ENCODE measurements at places on chromosomes 4 and X.

DNA sequence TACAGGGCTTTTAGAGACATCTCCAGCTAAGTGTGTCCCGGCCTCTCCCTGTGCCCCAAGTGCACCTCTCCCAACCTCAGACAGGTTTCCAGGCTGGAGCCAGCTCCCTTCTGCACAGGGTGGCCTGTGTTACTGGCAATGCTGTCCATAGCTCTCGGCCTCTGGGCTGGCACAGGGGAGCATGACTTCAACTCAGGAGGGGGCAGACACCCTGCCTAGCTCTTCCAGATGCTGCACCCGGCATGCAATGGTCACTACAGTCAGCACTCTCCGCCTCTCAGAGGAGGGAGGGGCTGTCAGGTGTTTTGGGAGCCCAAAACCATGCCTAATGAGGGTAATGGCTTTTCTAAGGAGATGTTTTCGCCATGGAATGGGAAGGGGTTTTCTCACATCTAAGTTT lies 2.4 kb upstream of the IRAK1 start:
- DNase-seq = no peak

DNA sequence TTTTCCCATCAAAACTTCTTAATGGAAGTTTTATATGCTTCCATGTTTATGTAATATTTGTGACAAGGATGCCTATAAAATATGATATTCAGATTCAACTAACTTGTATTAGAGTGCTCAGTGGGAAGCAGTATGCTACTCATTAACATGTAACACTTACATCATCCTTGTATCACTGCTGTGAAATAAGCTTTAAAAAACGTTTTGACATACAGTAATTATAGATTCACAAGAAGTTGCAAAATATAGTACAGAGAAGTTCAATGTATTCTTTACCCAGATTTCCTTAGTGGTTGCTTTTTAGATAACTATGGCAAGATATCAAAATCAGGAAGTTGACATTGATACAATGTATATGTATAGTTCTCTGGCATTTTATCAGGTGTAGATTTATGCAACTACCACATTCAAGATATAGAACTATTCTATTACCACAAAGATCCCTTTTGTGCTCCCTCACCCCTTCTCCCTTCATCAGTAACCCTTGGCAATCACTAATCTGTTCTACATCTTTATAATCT lies 56.3 kb downstream of the DTHD1 start:
- no peak for DNase-seq

- DNase-seq = no peak
Observed at GRCh38 chr4:173703021-173703420, 173.0 kb upstream of the HAND2 start.

DNA sequence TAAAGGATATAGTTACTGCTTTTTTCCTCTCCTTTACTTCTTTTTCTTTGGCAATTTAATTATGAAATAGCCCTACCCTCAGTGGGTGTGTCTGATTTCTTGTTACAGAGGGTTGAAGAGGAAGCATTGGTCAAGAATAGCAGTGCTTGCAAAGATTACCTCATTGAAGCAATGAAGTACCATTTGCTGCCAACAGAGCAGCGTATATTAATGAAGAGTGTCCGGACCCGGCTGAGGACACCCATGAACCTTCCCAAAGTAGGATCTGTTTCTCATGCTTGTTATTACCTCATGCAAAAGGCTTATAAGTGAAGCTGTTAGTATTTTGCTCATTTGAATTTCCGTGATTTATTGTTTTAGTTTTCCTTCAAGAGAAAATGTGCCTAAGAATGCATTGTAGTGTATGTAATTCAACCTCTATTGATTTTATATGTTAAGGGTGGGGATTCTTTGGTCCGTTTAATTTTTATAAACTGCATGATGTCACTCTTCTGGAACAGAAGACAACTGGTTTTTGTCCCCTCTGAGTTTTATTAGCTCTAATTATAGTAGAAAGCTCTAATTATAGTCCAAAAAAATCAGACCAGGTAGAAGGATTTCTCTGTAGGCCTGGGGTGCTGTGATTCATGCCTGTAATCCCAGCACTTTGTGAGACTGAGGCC lies 27.9 kb upstream of the MSMO1 start:
- no peak for DNase-seq

GRCh38 chr4:166043801-166044200 lies 170.8 kb downstream of the TLL1 start:
- DNase-seq = no peak

DNA sequence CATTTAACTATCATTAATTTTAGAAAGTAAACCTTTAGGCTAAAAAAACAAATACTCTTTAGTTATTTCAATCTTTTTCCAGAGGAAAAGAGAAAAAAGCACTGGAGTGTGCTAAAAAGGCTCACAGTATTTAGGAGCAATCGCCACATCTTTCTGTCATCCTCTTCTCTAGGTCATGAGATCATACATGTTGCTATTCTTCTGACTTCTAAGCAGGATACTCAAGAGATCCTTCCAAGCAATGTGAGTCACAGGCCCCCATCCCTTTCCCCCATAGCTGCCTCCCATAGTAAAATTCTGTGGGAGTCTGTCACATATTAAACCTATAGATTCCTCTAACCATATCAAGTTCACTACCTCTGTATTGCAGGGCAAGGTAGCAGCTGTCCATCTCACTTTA lies 7.7 kb downstream of the EDNRA start:
- DNase-seq = no peak

GRCh38 chrX:16310326-16310725 lies 143.0 kb downstream of the MAGEB17 start:
- no peak for DNase-seq

DNA sequence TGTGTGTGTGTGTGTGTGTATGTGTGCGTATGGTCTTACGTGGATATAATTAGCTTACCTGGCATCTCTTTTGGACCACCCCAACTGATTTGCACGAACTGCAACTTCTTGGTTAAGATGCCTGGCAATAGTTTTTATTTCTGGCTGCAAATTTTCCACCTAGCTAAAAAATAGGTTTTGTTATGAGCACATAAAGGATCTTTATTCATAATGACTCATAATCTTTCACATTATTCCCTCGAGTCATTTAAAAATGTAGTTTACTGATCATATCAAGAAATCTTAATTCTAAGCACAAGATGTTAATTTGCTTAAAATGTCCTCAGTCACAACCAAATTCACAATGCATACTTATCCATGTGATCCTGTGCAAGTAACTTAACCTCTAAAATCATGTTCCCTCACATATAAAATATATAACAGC lies 1.5 kb downstream of the COX18 start:
- no peak for DNase-seq

GRCh38 chrX:119778829-119779228 lies 12.6 kb downstream of the RPL39 start:
- DNase-seq = no peak

DNA sequence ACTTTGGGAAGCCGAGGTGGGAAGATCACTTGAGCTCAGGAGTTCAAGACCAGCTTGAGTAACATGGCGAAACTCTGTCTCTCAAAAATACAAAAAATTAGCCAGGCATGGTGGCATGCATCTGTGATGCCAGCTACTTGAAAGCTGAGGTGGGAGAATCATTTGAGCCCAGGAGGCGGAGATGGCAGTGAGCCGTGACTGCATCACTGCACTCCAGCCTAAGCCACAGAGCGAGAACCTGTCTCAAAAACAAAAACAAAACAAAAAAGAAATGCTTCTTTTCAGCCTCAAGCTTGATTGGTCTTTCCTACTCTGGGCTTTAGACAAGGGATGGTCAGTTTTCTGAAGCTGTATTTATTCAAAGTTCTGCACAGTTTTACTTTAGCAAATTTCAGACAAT lies 15.8 kb upstream of the DHRSX start:
- no peak for DNase-seq

- DNase-seq = no peak
Observed at GRCh38 chr4:28373601-28374000, 1513.0 kb downstream of the STIM2 start.

- DNase-seq = no peak
Observed at GRCh38 chrX:3362956-3363355, 16.5 kb upstream of the MXRA5 start.

DNA sequence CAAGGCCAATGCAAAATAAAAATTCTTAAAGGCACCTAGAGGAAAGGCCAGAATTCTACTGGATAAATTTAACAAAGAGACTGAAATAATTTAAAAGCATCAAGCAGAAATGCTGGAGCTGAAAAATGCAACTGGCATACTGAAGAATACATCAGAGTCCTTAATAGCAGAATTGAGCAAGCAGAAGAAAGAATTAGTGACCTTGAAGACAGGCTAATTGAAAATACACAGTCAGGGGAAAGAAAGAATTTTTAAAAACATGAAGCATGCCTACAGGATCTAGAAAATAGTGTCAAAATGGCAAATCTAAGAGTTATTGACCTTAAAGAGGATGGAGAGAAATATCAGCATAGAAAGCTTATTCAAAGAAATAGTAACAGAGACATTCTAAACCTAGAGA lies 371.7 kb downstream of the KLHL13 start:
- no peak for DNase-seq

DNA sequence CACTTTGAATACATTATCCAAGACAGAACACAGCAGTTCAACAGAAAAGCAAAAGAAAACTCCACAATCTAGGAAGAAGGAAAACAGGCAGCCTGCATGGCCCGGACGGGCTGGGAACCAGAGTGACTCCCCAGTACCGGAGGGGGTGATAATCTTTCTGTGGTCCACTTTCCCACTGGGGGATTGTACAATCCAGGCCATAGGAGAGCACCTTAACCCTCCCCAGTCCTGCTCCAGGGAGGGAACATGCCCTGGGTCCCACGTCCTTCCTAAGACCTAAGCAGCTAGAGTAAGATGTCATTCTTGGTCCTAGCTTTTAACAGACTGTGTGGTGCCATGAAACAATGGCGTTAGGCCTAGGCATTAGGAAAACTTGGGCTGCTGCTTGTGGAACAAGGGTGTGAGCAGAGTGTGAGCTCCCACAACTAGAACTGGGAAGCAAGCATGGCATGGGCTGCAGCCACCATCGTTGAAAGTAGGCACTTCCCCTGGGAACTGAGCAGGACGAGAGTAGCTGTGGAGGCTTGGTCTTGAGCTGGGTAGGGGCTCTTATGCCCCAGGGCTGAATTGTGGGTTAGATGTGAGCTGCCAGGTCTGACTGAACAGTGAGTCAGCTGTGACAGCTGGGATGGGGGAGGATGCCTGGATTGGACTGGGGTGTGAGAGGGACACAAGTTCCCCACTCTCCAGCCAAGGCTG lies 42.4 kb downstream of the NAT8L start:
- no peak for DNase-seq

DNA sequence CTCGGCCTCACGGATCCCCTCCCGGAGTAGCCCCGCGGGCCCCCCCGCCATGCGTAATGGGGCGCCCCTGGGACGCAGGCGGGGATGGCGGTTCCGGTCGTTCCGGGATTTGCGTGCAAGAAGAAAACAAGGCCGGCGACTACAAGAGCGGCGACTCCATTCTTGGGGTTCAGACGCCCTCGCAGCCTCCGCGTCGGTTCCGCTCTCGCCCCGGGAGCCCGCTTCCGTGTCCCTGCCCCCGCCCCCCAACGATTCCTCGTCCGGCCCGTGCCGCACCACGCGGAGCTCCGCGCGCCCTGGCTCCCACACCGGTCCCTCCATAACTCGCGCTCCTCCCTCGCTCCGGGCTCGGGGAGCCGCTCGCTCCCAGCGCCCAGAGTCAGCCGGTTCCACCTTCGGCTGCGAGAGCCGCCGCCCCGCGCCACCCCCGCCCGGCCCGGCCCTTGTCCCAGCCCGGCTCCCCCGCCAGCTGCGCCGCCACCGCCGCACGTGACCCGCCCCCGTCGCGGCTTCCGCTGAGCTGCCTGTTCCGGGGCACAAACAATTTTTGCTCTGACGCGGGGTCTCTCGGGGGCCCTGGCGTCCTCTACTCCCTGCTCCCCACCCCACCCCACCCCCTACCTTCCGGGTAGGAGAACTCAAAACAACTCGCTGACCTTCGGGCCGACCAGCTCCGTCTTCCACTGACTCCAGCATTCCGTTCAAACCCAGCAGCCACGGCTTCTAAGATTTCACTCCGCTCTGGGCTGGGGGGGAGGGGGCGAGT lies 78.8 kb upstream of the BCOR start:
- DNase-seq = peak; percentile 64

DNA sequence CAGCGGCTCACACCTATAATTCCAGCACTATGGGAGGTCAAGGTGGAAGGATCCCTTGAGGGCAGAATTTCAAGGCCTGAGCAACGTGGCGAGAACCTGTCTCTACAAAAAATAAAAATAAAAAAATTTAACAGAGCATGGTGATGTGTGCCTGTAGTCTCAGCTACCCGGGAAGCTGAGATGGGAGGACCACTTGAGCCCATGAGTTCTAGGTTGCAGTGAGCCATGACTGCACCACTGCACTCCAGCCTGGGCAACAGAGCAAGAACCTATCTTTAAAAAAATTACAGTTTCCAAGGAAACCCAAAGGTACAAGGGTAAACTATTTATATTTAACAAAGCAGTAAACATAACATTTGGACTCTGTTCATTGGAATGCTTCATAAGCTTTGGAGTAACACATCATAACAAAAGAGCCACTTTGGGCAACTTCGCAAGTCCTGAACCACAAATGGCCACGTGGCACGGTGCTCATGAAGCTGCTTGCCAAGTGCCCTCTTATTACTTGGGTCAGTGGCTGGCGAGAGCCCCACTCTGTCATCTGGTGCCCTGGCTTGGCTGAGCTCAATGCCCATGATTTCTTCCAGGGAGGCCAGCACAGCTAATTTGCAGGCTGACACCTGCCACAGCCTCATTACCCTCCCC lies 165.6 kb downstream of the SH3KBP1 start:
- DNase-seq = no peak

- DNase-seq = no peak
Observed at GRCh38 chrX:104459796-104460195, 106.2 kb upstream of the IL1RAPL2 start.

DNA sequence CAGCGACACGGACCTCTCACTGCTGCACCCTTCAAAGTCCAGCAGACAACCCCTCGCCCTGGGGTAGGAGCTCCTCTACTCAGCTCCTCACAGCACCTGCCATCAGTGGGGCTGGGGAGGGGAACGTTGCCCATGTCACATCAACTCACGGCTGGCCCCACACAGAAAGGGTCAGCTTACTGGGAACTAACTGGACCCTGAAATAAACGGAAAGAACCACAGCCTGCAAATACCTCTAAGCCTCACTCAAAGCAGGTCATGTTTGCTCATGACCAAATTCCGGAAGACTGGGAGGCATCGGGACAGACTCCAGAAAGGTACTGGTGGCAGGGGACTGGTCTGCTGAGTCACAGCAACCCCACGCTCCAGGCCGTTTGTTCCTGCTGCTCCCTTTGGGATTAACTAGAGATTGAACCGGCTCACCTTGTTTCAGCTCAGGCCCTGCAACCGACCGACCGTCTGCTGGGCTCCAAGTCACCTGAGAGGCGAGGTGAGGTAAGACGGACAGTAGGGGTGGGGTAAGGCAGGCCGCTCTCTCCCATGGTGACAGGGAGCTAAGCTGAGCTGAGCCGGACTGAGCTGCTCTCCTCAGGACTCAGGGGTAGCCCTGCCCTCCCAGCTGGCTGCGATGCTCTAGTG lies 5.6 kb downstream of the G6PD start:
- DNase-seq = no peak

DNA sequence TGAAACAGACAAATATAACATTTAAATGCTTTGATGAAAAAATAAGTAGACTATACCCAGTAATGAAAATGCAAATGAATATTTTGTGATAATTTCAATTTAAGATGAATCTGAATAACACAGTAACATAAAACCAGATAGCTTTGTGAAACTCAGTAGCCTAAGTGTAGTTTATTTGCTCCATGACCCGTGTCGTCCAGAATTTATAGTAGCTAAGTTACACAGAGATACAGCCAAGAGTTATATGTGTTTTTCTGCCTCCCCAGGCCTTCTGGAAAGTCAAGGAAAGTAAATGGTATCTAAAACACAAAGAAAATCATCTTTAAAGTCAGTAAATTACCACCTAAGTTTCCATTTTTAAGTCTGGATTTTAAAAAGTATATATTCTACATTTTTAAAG lies 26.7 kb downstream of the HPGD start:
- no peak for DNase-seq
